ENCODE measurements at places on chromosomes 7 and 10.

GRCh38 chr7:130270947-130271800 is 4.5 kb downstream of the CPA2 start:
- DNase-seq, result no peak

GRCh38 chr10:103125323-103126267 is 67.5 kb downstream of the NT5C2 start:
- no peak for DNase-seq

DNA sequence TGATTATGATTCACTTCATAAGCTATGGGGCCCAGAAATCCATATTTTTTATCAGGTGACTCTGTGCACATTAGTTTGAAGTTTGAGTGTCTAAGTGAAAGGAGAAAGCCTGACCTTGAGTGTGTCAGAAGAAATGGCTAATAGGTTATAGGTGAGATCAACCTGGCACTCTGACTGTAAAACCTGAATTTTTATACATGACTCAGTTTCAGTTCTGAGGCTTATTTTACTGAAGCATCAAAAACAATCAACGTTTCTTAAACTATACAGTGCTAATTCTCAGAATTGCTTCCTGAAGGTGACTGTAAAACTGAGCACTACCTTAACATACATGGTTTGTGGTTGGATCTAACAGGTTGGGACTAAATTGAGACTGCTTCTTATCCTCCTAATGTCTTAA is 159.4 kb upstream of the AHR start:
- peak; percentile 45 for DNase-seq

GRCh38 chr7:33509206-33509605 is 379.8 kb downstream of the BBS9 start:
- DNase-seq, result no peak

GRCh38 chr10:17038627-17039026 is 91.0 kb downstream of the CUBN start:
- no peak for DNase-seq

GRCh38 chr7:107151538-107151937 is 17.3 kb upstream of the HBP1 start:
- no peak for DNase-seq

DNA sequence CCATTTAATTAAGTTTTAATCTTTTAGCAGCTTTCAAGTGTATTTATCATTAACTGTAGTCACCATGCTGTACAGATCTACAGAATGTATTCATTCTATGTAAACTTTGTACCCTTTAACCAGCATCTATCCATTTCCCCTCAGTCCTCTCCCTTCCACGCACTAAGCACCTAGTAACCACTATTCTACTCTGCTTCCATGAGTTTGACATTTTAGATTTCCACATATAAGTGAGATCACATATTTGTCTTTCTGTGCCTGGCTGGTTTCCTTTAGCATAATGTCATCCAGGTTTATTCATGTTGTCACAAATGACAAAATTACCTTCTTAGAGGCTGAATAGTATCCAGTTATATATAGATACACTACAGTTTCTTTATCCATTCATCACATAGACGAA is 79.7 kb downstream of the BTAF1 start:
- DNase-seq, result no peak

DNA sequence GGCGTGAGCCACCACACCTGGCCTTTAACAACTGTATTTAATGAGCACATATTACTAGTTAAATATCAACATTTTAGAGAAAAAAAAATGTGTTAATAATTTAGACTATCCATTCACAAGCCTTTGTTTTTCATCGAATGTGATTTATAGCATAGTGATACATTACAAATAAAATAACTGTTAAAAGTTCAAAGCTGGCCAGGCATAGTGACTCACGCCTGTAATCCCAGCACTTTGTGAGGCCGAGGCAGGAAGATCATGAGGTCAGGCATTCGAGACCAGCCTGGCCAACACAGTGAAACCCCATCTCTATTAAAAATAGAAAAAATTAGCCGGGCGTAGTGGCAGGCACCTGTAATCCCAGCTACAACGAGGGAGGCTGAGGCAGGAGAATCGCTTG is 72.7 kb downstream of the HACD1 start:
- DNase-seq, result no peak

GRCh38 chr7:68143345-68143744 is 1146.7 kb downstream of the TYW1 start:
- DNase-seq, result no peak

GRCh38 chr10:62308101-62308500 is 39.5 kb upstream of the RTKN2 start:
- no peak for DNase-seq

- DNase-seq, result no peak
These were observed 45.7 kb downstream of the BEND7 start for GRCh38 chr10:13483073-13483472.

DNA sequence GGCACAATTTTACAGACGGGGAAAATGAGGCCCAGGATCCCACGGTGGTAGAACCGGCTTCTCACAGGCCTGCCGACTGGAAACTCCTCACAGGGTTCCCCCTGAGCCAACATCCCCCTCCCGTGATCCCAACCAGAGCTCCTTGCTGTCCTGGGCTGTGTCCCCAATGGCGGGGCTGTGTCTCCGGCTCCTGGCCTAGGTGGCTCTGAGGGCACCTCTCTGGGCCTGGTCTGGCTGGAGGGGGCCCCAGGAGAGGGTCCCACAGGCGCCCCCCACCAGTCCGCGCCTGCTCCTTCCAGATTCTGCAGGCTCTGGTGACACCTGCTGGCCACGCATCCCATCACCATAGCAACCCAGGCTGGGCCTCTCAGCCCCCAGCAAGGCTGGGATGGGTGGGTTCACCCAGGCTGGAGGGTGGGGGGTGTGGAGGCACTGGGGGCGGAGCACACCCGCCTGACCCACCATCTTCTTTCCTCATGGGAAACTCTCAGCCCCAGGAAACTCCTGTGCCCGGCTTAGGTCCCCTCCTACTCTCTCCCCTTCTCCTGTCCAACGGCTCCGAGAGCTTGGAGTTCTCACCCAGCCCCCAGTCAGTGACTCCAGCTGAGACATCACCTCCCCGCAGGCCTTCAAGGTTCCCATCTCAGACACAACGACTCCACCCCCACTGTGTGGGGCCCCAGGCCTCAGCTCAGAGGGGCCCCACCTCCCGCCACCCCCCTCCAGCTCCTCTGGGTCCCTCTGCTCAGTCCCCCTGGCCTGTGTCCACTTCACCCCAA is 27.1 kb upstream of the TNRC18 start:
- peak; percentile 48 for DNase-seq

GRCh38 chr10:68665841-68666240 is 55.2 kb upstream of the CCAR1 start:
- DNase-seq, result no peak

DNA sequence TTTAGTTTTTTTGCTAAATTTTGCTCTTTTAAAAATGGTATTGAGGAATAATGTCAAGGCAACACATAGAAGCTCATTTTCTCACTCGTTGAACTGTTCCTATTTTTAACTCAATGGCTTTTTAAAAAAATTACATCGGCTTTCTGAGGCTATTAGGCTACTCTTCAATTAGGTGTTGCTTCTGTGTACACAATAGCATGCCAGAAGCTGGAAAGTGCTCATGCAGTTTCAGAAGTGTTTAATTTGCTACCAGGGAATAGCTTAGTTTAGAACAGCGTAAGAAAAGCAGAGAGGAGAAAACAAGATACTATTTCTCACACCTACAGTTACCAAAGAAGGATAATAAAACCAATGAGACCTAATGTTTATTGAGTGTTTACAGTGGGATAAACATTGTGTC is 157.4 kb downstream of the NXPH1 start:
- DNase-seq, result no peak

- DNase-seq, result no peak
These were observed 606.0 kb downstream of the ARL4A start for GRCh38 chr7:13293264-13294002.

- DNase-seq, result no peak
These were observed 3.8 kb downstream of the PTPRN2 start for GRCh38 chr7:158583810-158584209.

GRCh38 chr7:157799076-157799685 is 462.4 kb downstream of the DNAJB6 start:
- no peak for DNase-seq

- DNase-seq, result no peak
These were observed 28.7 kb downstream of the PDZD8 start for GRCh38 chr10:117346574-117346973.

DNA sequence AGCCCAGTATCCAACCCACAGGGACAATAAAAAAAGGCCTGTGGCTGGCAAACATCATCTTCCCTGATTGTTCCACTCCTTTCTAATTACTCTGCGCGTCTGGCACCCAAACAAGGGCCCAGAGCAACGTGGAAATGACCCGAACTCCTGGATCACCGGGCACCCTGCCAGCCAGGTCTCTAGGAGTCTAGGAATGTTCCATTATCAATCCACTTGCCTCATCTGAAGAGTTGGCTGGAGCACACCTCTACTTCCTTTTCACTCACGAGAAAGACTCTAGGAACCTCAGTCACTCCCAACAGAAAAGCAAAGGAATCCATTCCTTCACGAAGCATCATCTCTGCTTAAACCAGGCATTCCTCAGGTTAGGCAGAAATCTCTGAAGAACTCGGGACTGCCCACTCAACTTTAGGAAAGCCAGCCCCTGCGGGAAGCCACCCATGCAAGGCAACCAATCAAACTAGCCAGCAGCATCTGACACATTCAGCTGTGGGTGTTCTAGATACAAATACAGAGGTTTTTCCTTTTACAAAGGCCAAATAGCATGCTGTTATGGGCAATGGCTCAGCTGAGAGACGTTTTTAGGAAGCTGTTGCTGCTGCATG is 37.7 kb downstream of the ATXN7L1 start:
- no peak for DNase-seq

DNA sequence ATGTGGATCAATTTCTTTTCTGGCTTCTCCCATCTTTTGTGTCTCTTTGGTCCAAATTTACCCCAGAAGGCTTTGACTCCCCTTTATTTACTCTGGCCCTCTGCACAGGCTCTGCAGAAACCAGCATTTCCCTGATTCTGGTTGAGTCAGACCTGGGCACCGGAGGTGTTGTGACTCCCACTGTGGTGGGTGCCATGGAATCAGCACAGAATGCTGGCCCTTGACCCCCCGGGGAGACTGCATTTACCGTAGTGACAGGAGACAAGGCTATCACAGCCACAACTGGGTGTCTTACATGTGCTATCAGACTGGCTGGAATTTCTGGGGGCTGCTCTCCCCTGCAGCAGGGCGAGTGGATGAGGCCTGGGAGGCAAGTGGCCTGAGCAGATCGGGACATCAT is 37.6 kb downstream of the PLXDC2 start:
- DNase-seq, result no peak

- no peak for DNase-seq
These were observed 192.3 kb downstream of the FGFR2 start for GRCh38 chr10:121405953-121406352.

- DNase-seq, result no peak
These were observed 337 bp upstream of the CCDC3 start for GRCh38 chr10:13001887-13002212.

DNA sequence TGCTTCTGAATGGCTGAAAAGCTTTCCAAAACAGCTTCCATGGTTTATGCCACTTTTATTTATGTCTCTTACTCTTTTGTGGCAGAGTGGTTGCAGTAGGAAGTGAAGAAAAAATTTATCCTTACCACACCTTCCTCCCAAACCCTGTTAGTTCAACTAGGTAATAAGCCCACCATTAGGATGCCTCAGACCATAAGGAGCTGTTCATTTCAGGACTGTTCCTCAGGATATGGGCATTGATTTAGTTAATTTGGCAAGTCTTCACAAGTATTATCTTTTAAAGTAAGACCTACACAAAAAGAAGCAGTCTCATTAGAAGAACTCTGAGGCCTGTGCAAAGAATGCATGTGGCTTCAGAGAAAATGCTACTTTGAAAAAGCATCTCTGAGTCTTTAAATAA is 82.9 kb upstream of the PDLIM1 start:
- DNase-seq, result no peak

DNA sequence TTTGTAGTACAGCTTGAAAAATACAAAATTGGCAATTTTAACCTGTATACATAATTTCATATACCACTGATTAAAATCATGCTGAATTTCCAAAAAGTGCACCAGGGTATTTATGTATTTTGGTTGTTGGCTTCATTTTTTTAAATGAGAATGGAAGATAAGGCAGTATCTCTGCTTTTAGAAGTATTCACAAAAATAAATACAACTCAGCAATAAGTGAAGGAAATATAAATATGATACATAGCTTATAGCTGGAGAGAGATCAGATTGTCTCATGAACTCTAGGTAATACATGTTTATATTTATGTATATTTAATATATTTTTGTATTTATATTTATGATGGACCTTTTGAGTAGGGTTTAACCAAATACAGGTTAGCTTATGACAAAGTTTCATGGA is 81.0 kb downstream of the KMT2E start:
- DNase-seq, result no peak

- DNase-seq, result no peak
These were observed 21.6 kb upstream of the UNCX start for GRCh38 chr7:1210979-1211608.

DNA sequence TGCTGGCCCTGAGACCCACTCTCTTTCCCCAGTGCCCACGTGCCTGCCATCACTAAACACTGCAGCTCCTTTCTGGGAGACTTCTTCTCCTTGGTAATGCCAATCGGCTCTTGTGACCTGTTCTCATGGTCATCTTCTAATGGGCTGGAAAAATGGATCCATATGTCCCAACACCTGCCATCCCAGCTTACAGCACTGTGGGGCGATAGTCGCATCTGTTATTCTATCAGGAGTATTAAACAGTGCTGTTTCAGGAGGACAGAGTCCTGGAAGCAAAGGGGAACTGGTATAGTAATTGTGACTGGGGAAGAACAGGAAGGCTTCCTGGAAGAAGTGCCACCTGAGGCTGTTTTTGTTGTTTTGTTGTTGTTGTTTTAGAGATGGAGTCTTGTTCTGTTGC is 411.2 kb downstream of the GLRX3 start:
- no peak for DNase-seq

GRCh38 chr7:4077980-4078379 is 604.1 kb upstream of the FOXK1 start:
- DNase-seq, result no peak

GRCh38 chr10:122054048-122055025 is 65.4 kb downstream of the TACC2 start:
- DNase-seq, result no peak

GRCh38 chr10:63757067-63757466 is 235.9 kb downstream of the REEP3 start:
- no peak for DNase-seq

GRCh38 chr10:5655121-5655520 is 11.3 kb downstream of the ASB13 start:
- no peak for DNase-seq

DNA sequence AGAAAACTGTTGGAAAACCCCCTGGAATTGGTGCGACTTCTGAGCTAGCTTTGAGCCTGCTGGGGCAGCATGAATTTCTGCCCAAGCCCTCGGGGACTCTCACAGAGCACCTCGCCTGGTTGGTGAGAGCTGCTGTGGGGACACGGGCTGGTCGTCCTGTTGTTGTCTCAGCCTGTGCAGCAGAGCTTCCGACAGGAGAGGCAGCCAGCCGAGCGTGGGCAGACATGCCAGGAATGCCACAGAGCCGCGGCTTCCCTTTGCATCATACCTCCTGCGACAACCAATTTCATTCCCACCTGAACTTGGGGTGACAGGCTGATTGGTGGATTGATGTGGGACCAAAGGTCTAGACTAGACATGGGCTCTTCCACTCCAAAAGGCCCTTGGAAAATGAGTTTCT is 60.2 kb upstream of the NRBF2 start:
- DNase-seq, result no peak
